ENCODE measurements at places on chromosomes 7 and 10.

- DNase-seq = peak; percentile 33
Measured at GRCh38 chr10:77801474-77802161, 124.9 kb downstream of the DLG5 start.

GRCh38 chr7:147569116-147569913, 1021.3 kb upstream of the C7orf33 start:
- DNase-seq = no peak

GRCh38 chr7:106029451-106029850, 66.4 kb downstream of the CDHR3 start:
- DNase-seq = no peak

- no peak for DNase-seq
Measured at GRCh38 chr10:97483921-97484320, 14.3 kb downstream of the MMS19 start.

GRCh38 chr7:42429339-42429738, 192.3 kb upstream of the GLI3 start:
- DNase-seq = no peak

GRCh38 chr7:158722574-158723237, 18.1 kb upstream of the NCAPG2 start:
- no peak for DNase-seq

- no peak for DNase-seq
Measured at GRCh38 chr7:139725077-139725476, 52.7 kb downstream of the HIPK2 start.

DNA sequence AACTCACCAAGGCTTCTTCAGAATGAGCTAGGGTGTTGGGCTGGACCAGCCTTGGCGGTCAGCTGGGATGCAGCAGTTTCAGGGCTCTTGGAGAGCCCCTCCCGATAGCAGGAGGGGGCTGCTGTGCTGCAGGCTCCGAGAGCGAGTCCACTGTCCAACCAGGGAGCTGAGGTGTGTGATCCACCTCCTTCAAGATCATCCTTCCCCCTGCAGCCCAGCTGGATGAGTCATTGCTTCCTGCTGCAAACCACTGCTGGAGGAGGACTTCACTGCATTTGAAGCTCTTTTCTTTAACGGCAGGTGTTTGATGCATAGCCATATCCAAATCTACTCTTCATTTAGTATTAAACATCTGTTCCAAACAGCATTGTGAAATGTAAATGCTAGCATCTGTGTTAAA, 54.2 kb upstream of the EBF3 start:
- no peak for DNase-seq

DNA sequence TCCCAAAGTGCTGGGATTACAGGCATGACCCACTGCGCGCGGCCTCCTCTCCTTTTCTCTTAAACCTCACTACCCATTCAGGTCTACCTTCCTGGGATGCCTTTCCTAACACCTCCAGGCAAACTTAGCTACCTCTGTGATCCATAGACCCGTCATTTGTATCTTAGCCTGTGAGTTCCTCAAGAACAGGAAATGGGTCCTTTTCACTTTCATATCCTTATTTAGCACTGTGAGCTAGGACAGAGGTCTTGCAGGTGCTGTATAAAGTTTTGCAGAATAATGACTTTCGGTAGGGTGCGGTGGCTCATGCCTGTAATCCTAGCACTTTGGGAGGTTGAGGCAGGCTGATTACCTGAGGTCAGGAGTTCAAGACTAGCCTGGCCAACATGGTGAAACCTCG, 215.7 kb downstream of the RELN start:
- DNase-seq = no peak

DNA sequence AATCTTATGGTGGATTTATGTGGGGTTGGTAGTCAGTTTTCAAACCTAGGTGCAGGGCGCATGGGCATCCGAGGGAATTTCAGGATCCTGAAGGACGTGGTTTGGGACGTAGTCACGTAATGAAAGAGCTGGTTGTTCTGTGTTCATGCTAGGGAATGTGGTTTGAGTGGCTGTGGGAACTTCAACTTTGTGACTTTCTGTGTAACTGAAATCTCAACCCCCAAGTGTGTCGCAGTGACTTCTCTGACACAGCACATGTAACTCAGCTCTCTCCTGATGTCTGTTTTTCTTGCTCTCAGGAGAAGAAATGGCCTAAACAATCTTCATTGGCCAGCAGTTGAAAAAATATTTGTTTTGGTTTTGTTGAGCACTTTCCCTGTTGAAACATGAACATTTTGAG, 199.0 kb downstream of the PTEN start:
- no peak for DNase-seq

DNA sequence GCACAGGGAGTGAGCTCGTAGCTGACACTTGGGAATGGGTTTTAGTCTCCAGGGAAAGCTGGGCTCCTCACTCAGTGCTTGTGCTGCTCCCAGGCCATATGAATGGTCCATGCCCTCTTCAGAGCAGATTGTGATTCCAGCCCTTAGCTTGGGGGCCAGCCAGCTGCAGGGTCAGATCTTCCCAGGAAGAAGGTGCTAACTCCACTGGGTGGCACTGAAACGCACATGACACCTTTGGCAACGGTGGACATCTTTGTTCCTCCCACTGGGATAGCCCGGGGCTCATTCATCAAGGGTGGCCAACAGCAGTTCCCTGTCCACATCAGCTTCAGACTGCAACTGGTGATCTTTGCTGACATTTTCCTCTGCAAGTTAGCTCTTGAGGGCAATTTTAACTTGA, 129.2 kb downstream of the DYNC2I1 start:
- DNase-seq = no peak

GRCh38 chr7:21749378-21749777, 196.3 kb downstream of the CDCA7L start:
- DNase-seq = no peak

DNA sequence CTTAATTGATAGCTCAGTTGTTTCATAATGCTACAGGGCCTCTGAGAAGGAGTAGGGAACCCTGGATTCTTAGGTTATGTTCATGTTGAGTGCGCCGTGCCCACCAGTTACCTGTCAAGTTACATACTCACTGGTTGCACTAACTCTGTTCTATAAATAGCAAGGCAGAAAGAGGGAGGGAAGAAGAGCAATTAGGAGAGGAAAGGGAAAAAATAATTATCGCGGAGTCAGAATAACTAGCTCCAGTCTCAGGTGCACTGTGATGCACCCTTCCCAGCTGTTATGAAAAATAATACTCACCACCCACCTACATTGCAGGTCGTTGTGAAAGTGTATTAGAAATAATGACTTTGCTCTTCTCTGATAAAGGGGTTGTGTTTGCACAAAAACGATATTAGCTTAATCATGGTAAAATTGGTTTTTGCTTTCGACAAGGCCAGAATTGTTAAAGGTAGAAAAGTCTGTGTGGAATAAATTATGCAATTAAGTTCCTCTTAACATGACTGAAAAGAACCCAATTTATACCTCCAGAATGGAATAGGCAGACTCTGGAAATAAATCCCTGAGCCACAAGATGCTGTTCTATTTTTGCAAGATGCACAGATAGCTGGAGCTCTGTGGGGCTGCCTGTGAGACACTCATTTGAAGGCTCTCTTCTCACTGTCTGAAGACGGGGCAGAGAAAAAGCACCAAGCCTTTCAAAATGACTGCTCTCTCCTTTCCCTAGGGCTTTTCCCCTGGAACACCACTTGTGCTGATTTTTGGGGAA, 137.6 kb upstream of the PITRM1 start:
- no peak for DNase-seq

GRCh38 chr7:84506151-84506550, 311.6 kb upstream of the SEMA3A start:
- no peak for DNase-seq

- no peak for DNase-seq
Measured at GRCh38 chr10:110865186-110865808, 6.4 kb upstream of the PDCD4 start.
